Activated CD8-positive, alpha-beta T cell treated with anti-CD3 and anti-CD28 coated beads for 36 hours (primary cell): ENCODE measurements at places on chromosomes 5 and 9. TPM values are rescaled to one million over a fixed set of nuclear protein-coding genes. Genes with fewer than 3 reads are reported as not detected.

The NR5A1 gene
- not detected for total RNA-seq

The ZNF483 gene
- total RNA-seq: 2.6 TPM

The TRPM3 gene
- total RNA-seq: not detected

The PCDHB14 gene
- not detected for total RNA-seq

The GDF9 gene
- 0.90 TPM for total RNA-seq

The SH3RF2 gene
- total RNA-seq: not detected

The DMRT3 gene
- total RNA-seq: not detected

The PLK2 gene
- 4.0 TPM for total RNA-seq

The RNF208 gene
- total RNA-seq: 10.4 TPM
